ENCODE measurements at places on chromosomes 5 and 9.

- DNase-seq: no peak
These were observed 2.2 kb downstream of the TNFSF15 start for GRCh38 chr9:114803479-114804265.

DNA sequence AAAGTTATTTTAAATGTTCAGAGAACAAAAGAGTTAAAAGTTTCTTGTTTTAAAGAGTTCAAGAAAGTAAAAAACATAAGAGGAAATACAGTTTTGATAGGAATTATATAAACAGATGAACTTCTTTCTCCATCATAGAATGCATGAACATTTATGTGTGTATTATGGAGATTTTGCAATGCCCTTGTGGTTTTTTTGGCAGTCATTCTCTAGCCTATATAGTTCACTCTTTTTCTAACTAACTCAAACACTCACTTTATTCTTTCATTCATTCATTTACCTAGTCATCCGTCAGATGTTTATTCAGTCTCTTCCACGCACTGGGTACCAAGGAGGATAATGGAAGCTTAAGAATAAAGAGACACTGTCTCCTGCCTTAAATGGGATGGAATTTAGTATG is 195.9 kb upstream of the VLDLR start:
- DNase-seq: no peak

DNA sequence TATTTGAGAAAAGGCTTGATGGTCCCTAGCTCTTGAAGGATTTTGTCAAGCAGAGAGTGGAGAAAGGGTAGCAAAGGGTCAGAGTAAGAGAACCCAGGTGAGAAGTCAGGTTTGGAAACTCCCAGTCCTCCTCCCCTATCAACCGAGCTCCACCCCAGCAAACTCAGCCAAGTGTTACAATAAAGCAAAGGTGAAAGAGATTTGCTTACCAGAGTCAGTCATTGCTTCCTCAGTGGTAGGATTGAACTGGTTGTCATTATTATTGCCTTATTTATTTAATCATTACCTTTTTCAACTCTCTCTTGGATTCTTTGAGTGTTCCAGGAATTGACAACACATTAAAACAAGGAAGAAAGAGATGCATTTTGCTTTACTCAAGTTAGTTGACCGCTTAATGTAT is 80.5 kb downstream of the RFK start:
- DNase-seq: peak; percentile 11

DNA sequence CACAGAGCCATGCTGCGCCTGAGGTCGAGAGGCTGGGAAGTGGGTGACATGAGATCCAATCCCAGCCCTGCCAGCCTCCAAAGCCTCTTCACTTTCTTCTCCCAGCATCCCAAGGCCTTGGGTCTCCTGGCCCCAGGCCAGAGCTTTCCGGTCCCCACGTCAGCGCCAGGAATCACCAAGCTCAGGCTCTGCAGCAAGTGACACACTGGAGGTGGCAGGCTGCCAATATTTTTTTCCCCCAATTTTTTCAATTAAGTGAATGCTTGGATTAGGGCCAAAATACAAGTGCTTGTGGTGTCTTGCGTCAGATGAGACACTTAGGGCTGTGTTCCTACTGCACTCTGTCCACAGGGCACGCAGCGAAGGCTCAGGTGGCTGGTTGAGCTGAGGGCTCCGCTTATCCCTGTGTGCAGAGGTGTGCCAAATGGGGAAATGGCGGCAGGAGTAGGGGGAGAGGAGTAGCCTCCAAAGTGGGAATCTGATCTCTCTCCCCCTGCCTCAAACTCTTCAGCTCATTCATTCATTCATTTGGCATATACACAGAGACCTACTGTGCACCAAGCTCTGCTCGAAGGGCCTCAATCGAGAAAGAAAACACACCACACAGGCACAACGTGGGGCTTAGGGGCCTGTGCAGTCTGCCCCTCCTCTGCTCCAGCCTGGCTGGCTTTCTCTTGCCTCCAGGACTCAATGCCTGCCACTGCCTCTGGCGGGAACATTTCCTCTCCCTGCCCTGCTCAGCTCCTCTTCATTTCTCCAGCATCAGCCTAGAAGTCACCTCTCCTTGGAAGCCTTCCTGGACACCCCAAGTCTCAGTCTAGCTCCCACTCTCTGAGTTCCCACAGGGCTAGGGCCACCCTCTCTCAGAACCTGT is 16.6 kb downstream of the SH3PXD2B start:
- DNase-seq: no peak

DNA sequence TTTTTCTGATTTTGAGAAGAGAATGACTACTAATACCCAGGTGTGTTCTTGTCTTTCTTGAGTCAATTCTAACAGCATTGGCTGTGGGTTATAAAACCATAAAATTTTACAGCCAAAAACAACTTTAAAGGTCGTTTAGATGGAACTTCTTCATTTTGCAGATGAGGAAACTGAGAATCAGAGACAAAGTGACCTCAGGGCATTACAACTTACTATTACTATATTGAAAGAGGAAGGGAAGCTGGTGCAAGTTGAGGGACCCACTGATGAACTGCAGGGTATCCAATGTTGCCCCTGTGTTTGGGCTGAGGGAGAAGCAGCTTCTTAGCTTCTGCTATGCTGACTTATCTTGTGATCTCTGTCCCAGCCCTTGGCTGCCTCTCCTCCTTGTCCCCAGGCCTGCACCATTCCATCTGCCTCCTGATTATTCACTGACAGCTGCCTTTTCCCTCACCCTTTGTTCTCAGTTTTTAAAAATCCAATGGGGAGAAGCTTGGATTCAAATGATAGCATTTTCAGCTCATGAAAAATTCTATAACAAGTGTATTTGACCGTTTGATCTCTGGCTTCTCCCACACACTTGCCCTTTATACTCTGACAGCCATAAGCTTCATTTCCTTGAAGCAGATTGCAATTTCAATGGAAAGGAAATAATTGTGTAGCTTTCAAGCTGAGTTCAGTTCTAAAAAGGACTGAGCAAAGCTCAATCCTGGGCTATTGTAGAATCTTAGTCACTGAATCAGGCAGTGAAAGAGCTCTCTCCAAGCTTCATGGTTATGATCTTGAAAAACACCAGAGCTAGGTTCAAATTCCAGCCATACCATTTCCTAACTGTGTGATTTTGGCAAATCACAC is 68.5 kb downstream of the TMC1 start:
- no peak for DNase-seq

GRCh38 chr5:133106761-133107572 is 55.2 kb downstream of the HSPA4 start:
- DNase-seq: no peak

DNA sequence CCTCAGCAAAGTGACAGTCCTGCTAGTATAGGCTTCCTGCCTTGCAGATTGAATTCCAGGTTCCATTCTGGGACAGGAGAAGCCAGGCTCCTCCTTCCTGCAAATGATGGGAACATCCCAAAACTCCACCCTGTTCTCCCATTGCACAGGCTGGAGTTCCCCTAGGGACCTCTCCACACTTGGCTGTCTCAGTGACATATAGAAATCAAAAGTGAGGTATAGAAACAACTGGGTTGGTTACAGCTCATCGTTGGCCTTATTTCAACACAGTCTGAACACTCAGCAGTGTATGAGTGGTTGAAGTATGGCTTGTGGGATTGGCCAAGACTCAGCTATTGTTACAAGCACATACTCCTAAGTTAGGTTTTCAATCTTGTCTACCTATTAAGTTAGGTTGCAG is 157.8 kb upstream of the FTMT start:
- DNase-seq: no peak

GRCh38 chr9:10079284-10079964 is 533.4 kb downstream of the PTPRD start:
- no peak for DNase-seq

DNA sequence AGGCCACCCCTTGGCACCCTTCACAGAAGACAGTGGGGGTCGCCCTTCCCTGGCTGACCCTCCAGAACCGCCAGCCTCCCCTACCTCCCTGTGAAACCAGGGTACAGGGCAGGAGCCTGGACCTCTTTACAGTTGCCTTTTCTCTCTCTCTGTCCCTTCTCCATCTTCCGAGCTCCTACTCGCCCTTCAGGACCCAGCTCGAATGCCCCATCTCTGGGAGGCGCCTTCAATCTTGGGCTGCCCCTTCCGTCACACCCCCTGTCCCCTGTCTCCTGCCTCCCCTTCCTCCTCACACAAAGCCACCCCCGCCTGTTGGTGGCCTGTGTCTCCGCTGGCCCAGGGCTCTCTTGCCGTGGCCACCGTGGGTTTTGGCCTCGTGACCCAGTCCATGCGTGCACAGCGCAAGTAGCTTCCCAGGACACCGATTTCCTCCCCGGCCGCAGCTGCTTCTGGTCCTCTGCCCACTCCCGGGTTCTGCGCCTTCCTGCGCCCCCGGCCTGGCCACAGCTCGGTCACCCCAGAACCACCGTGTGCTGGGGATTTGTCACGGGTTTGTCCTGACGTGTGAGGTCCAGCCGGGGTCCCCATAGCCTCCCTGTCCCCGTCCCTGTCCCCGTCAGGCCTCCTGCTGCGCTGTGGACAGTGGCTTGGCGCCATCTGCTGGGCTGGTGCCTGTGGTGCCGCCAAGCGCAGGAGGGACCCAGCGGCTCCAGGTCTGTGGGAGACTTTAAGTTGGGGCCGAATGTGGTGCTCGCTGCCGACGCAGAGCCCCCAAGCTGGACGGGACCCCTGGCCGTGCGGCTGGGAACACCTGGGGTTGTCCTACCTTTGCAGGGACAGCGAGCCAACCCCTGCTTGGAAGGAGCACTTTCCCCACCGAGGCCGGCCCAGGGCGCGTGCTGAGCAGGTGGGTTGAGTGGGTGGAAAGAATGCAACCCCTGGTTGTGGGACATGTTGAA is 4.0 kb upstream of the TMEM250 start:
- no peak for DNase-seq

Data from ascending aorta (tissue), 2 donors.